ENCODE measurements at places on chromosomes 11 and 22.

GRCh38 chr11:11163669-11164333 lies 189.2 kb downstream of the CSNK2A3 start:
- no peak for DNase-seq

- DNase-seq: no peak
Measured at GRCh38 chr11:96367342-96367741, 22.4 kb downstream of the CCDC82 start.

DNA sequence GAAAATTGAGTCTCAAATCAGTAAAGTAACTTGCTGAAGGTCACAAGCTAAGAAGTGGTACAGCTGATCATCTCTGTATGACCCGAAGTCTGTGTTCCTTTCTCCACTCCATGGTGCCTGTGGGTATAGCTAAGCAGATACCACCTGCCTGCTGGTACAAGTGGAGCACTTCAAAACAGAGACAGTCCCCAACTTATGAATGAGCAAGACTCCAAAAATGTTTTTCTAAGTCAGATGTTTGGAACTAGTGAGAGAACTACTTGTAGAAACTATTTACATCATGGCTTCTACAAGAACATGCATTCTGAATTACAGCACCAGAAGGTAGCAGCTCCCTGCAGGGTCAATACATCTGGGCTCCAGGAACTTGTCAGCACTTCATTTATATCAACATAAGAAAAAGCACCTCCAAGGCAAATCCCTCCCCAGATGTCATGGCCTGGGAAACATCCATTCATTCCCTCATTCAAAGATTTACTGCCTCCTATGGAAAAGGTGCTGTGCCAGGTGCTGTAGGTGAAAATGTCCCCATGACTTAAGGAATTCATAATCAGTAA lies 94.7 kb downstream of the SERGEF start:
- DNase-seq: no peak

GRCh38 chr11:1129143-1129610 lies 28.6 kb upstream of the MUC5AC start:
- no peak for DNase-seq

DNA sequence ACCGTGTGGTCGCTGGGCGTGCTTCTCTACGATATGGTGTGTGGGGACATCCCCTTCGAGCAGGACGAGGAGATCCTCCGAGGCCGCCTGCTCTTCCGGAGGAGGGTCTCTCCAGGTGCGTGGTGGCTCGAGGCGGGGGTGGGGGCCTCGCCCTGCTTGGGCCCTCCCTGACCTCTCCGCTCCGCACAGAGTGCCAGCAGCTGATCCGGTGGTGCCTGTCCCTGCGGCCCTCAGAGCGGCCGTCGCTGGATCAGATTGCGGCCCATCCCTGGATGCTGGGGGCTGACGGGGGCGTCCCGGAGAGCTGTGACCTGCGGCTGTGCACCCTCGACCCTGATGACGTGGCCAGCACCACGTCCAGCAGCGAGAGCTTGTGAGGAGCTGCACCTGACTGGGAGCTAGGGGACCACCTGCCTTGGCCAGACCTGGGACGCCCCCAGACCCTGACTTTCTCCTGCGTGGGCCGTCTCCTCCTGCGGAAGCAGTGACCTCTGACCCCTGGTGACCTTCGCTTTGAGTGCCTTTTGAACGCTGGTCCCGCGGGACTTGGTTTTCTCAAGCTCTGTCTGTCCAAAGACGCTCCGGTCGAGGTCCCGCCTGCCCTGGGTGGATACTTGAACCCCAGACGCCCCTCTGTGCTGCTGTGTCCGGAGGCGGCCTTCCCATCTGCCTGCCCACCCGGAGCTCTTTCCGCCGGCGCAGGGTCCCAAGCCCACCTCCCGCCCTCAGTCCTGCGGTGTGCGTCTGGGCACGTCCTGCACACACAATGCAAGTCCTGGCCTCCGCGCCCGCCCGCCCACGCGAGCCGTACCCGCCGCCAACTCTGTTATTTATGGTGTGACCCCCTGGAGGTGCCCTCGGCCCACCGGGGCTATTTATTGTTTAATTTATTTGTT lies 2.4 kb downstream of the PIM3 start:
- no peak for DNase-seq

DNA sequence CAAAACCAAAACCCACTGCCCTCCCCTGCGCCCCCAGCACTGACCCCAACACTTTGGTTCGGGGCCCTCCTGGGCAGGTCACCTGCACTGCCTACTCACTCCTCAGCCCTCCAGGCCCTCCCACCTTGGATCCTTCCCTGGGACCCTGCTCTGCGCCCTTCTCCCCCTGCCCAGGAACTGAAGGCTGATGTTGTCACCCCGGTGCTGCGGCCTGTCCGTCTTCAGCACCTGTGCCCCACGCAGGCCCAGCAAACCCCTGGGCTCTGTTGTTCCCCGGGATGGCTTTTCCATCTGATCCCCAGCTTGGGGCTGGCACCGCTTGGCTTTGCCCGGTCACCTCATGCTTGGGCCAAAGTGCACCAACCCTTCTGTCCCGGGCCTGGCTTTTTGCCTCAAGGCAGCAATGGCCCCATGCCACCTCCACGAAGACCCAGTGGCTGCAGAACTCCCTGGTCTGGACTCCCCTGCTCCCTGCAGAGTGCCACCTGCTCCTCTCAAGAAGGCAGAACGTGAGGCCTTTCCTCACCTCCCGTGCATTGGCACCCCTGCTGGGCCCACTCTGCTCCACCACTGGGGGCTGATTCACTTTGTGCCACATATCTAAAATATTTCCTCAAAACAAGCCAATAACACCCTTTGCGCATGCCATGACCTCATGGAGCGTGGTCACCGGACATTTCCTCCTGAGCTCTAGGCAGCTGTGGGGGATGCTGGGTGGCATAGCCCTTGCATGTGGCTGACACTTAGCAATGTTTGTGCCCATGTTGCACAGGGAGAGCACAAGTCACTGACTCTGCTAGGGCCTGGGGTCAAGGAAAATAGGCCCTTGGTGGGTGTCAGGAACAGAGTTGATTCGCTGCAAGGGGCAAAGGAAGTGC lies 8.8 kb downstream of the PPM1F start:
- DNase-seq: no peak

DNA sequence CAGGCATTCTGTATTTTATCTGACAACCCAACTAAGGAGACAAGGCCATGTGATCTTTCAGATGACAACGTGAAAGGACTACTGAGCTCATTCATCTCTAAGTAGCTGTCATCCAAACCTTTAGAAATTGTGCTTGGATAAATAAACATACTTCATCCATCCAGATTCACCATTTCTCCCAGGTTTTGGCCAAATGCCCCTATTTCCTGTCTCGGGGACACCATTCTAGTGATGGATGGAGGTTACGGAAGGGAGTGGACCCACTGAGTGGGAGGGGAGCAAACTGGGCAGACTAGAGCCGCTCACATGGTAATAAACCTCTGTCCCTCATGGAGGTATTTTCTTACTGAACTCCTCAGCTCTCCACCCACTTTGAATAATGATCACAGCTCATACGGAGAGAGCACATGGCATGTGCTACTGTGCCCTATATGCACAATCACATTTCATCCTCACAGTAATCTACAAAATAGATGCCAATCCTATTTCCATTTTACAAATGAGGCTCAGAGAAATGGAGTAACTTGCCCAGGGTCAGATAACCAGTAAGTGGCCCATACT lies 114.4 kb downstream of the SLC1A2 start:
- no peak for DNase-seq

GRCh38 chr22:38986629-38987028 lies 4.5 kb downstream of the APOBEC3B start:
- no peak for DNase-seq

- no peak for DNase-seq
Measured at GRCh38 chr22:48942698-48943566, 884.7 kb downstream of the BRD1 start.

GRCh38 chr11:28961726-28962125 lies 853.5 kb downstream of the METTL15 start:
- DNase-seq: no peak

GRCh38 chr11:3781423-3781822 lies 15.9 kb downstream of the NUP98 start:
- DNase-seq: no peak

- no peak for DNase-seq
Measured at GRCh38 chr11:9899676-9900075, 235.8 kb downstream of the SWAP70 start.

DNA sequence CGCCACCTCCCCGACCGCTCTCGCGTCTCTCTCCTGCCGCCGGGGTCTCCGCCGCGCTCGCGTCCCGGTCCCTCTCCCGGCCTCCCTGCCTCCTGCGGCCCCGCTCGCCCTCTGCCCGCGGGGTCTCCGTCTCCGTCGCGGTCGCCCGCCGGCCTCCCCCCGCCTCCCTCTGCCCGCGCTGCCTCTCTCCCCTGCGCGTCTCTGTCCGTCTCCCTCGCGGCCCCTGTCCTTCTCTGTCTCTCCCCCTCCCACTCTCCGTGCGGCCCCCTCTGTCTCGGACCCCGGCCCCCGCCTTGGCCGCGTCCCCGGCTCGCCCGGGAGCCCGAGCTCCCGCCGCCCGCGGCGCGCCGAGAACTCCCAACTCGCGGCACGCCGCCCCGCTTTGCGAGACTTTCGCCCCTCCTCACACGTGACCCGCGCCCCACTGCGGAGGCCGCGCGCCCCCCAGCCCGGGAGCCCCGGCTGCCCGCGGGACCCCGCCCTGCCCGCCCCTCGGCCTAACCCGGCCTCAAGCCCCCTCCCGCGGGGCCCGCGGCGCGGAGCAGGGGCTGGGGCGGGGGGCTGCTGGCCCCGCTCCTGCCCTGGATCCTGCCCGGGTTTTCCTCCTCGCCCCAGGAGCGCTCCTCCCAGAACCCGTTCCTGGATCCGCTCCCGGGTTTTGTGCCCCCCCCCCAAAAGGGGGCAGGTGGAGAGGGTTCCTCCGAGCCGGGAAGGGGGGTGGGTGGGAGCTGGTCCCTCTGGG lies 702 bp upstream of the KCNJ4 start:
- no peak for DNase-seq

DNA sequence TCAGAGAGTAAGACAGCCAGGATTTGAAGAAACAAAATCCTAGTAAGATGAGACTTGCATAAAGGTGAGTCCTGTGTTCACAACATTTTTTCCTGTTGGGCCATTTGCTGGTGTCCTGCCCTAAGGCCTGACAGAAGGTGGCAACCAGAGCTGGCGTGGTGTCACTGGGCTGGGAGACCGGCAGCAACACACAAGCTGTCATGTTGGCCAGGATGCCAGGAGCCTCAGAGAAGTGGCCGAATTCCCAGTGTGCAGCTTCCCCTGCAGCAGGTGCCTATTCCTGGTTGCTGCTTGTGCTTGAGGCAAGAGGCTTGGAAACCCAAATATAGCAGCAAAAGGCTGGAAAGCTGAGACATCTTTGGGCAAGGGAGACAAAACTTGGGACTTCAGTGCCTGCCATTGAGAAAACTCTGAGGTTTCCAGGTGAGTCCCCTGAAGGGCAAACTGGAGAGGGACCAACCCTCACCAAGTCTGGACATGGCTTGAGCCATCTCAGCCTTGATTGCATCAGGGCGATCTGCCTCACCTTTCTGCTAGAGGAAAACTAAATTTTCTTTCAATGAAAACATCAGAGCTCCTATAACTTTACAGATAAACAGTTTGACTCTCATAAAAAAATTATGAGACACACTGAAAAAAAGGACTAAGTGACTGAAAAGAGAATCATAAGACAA lies 25.9 kb downstream of the ALG12 start:
- no peak for DNase-seq

GRCh38 chr11:19430346-19430745 lies 189.6 kb upstream of the E2F8 start:
- no peak for DNase-seq

DNA sequence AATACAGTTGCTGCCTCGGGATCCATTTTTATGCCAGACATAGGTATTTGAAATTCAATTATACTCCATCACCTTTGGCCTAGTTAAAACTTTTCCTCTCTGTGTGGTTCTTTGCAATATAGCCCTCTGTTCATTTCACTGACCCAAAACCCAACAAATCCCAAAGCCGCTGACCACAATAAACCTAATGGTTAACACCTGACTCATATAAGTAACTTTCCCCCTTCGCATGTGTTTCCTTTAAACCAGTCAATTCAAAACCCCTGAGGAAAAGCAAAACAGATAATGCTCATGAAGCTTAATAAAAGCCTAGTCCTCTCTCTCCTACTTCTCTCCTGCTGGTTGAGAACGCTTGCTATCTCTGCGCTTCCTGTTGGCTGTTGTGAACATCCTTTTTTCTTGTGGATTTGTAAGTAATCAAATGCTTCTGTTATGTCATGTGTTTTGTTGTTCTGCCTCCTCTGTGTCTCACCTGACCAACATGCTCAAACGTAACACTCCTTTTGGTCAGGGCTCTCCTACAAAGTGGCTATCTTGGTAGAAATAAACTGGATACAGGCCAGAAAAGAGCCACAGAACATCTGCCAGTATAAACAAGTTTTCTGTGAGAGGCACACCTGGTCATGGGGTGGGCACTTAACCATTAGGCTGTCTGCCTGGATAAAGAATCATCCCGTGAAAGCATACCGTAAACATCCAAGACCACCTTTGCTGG lies 652.6 kb downstream of the METTL15 start:
- no peak for DNase-seq

- no peak for DNase-seq
Measured at GRCh38 chr11:67269401-67270255, 3.4 kb downstream of the GRK2 start.

- DNase-seq: peak; percentile 38
Measured at GRCh38 chr11:59097113-59097708, 9.8 kb upstream of the FAM111B start.

- no peak for DNase-seq
Measured at GRCh38 chr11:130032931-130033330, 30.3 kb upstream of the PRDM10 start.

GRCh38 chr11:9527481-9528135 lies 45.9 kb upstream of the WEE1 start:
- no peak for DNase-seq

GRCh38 chr22:43921370-43921769 lies 2.2 kb upstream of the PNPLA3 start:
- no peak for DNase-seq

DNA sequence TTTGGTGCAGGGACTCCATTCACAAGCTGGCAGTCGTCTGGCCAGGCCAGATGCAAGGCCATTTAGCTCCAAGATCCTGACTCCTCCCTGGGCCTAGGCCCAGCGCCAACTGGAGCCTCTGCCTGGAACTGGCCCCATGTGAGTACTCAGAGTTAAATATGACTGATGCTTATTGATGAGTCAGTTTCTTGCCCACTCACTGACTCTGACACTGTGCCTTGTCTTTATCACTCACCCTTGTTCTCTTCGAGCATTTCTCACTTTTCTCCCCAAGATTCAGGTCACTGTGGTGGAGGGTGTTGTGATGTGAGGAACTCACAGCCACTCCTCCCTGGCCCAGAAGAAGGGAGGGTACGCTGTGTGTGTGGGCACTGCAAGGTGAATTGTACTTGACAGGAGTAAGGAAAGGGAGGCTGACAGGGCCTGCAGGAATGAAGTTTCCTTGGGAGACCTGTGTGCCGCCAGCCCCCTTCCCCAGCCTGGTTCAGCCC lies 23.2 kb upstream of the ST3GAL4 start:
- no peak for DNase-seq

Data from stimulated activated CD4-positive, alpha-beta T cell treated with anti-CD3 and anti-CD28 coated beads, Interleukin-2, amount 100 ng/mL, for 4 hours (primary cell).